ENCODE measurements at places on chromosomes 2 and 18.

- no peaks in the 10 kb centered on the region for H3K36me3 ChIP-seq
- H3K27me3 ChIP-seq: peaks cover 19% of the 10 kb centered on the region
These were observed 60.4 kb downstream of the ATOH8 start for GRCh38 chr2:85813982-85814801.

GRCh38 chr2:275466-275865 lies 10.7 kb downstream of the ACP1 start:
- no peaks in the 10 kb centered on the region for H3K27me3 ChIP-seq
- H3K4me1 ChIP-seq: peaks cover 21% of the 10 kb centered on the region
- peaks cover 25% of the 10 kb centered on the region for H3K36me3 ChIP-seq
- no peak overlapping the region for H3K4me3 ChIP-seq
- no peak for DNase-seq

DNA sequence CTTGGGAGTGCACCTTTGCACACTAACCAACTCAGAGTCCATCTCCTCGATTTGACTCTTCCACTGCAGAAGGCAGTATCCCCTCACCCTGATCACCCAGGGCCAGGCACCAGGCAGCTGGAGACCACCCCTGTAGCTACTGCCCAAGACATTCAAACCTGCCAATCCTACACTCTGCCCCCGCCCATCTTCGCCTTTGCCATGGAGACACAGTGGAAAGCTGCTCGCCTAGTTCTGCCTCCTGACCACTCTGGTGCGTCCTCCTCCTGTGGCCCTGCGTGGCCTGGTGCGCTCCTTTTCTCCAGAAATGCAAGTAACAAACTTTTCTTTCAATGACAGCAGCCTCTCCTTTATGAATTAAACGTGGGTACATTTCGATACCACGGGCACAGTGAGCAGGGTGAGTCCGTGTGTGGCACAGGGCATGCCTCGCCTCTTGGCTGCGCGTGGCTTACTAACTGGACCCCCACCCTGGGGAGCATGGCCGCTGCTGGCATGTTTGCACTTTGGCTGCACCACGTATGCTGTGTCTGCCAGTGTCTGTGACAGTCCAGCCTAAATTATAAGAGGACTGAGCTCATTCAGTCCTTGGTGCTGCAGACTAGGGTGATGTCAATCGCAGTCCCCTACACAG lies 47.6 kb downstream of the LONRF2 start:
- H3K4me3 ChIP-seq: no peak overlapping the region
- no peak for DNase-seq
- H3K4me1 ChIP-seq: no peaks in the 10 kb centered on the region
- H3K27me3 ChIP-seq: no peaks in the 10 kb centered on the region

- H3K27ac ChIP-seq: no peak overlapping the region
- DNase-seq: peak; percentile 11
- no peaks in the 10 kb centered on the region for H3K36me3 ChIP-seq
- no peak overlapping the region for H3K4me3 ChIP-seq
These were observed 203.3 kb downstream of the TCF4 start for GRCh38 chr18:55384551-55385275.

DNA sequence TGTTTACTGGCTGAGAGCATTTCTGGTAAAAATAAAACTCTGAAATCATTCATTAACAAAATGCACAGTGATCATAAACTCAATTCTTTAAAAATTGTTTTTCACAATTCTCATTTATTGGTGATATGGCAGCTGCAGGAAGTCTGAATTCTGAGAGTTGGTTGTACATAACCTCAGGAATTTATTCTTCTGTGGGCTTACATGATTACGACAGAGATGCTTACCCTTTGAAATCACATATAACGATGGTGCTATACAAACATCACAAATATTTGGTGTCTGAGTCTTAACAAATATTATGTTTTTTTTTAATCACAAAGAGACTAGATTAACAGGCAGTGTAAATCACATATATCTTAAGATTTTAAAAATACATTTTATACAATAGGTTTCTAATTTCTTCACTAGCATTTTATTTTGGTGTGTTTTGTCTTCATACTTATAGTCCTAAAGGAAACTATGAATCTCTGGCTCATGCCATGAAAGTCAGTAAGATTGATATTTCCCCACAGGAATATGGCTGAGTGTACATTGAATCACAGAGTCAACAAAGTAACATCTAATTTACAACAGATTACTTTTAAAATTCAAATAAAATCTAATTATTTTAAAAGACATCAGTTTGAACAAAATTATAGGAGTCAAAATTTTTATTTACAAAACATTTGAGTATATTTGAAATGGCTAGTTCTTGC lies 318.8 kb upstream of the THUMPD2 start:
- H3K4me3 ChIP-seq: no peak overlapping the region
- peaks cover 32% of the 10 kb centered on the region for H3K4me1 ChIP-seq
- H3K27me3 ChIP-seq: no peaks in the 10 kb centered on the region
- no peak overlapping the region for H3K27ac ChIP-seq

DNA sequence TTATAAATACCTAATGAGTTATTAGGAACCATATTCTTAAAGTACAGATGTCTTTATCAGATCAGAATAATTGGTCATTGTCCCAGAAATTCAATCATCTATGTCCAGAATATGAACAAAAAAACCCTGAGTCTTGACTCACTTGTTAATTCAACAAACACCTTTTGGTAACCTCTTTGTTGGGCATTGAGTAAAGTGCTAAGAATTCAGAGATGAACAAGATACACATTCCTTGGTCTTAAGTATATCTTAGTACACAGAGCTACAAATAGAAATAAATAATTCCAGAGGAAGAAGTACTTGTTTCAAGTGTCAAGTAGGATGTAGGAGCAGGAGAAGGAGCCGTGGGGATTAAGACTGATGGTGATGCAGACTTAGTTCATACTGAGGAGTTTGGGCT lies 798.1 kb downstream of the CPS1 start:
- no peaks in the 10 kb centered on the region for H3K36me3 ChIP-seq
- H3K4me3 ChIP-seq: no peak overlapping the region
- H3K27me3 ChIP-seq: no peaks in the 10 kb centered on the region
- DNase-seq: no peak
- no peak overlapping the region for H3K27ac ChIP-seq

DNA sequence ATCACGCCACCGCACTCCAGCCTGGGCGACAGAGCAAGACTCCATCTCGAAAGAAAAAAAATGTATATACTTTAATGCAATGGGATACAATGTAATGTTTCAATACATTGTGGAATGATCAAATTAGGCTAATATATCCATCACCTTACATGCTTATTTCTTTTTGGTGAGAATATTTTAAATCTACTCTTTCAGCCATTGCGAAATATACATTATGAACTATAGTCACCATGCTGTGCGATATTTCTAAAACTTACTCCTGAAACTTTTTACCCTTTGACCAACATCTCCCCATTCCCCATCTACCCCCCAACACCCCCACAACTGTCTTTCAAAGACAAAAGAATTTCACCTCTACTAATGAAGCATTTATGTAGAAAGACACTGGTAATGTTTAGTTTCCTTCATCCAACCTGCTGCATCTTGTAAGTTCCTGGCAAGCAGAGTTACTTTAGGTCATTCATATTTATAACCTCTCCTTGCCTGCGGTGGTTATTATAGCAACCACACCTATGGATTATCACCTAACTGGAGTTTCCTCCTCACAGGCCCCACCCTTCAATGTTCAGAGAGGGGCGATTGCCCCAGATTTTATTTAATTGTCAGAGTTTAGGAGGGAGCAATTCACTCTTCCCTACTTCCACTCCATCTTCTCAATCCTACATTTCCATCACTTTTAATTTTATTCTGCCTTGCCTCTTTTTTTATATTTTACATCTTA lies 1.2 kb upstream of the ME2 start:
- peaks cover 10% of the 10 kb centered on the region for H3K4me1 ChIP-seq
- no peaks in the 10 kb centered on the region for H3K27me3 ChIP-seq
- peak overlapping the region; percentile 100 for H3K4me3 ChIP-seq
- peak overlapping the region; percentile 82 for H3K27ac ChIP-seq

- H3K36me3 ChIP-seq: peaks cover 5% of the 10 kb centered on the region
- no peak overlapping the region for H3K27ac ChIP-seq
- DNase-seq: no peak
- no peak overlapping the region for H3K4me3 ChIP-seq
- no peaks in the 10 kb centered on the region for H3K27me3 ChIP-seq
- peaks cover 12% of the 10 kb centered on the region for H3K4me1 ChIP-seq
These were observed 75.5 kb upstream of the HS6ST1 start for GRCh38 chr2:128394007-128394730.

DNA sequence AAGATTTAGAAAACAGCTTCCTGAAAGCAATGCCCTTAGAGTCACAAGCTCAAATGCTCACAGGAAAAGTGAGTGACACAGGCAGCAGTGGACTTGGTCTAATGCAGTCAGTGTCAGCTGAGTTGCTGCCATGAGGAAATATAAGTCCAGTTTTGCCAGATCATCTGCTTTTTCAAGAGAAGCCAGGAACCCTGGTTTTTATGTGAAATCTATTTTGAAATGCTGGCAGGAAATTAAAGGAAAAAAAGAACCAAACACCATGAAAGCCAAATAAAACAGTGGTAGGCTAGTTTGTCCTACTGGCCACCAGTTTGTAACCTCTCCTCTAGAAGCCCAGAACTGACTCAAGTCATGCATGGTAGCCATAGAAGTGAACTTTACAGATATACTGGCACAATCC lies 109.2 kb downstream of the THADA start:
- DNase-seq: no peak
- peaks cover 20% of the 10 kb centered on the region for H3K4me1 ChIP-seq
- no peaks in the 10 kb centered on the region for H3K36me3 ChIP-seq
- no peak overlapping the region for H3K27ac ChIP-seq
- H3K4me3 ChIP-seq: no peak overlapping the region

GRCh38 chr2:11118761-11119160 lies 36.5 kb upstream of the SLC66A3 start:
- H3K4me3 ChIP-seq: no peak overlapping the region
- H3K36me3 ChIP-seq: no peaks in the 10 kb centered on the region
- peaks cover 18% of the 10 kb centered on the region for H3K27me3 ChIP-seq
- peaks cover 18% of the 10 kb centered on the region for H3K4me1 ChIP-seq
- no peak overlapping the region for H3K27ac ChIP-seq
- no peak for DNase-seq

DNA sequence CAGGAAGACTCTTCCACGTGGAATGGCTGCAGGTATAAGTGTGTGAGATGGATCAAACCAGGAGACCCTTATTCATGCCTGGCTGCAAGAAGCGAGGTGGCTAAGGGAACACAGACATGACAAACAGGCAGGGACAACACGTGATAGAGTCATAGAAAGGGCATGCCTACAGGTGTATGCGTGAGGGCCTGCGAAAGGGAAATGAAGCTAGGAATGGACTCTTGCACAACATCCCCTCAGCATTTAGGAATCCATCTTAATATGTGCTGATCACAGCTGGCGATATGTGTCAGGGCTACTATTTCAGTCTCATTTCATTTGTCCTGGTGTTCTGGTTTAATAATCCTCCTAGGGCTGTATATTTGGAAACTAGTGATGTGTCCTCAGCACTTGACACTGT lies 291.2 kb downstream of the MYT1L start:
- H3K4me1 ChIP-seq: no peaks in the 10 kb centered on the region
- no peaks in the 10 kb centered on the region for H3K36me3 ChIP-seq
- no peak for DNase-seq
- no peaks in the 10 kb centered on the region for H3K27me3 ChIP-seq
- H3K27ac ChIP-seq: no peak overlapping the region

DNA sequence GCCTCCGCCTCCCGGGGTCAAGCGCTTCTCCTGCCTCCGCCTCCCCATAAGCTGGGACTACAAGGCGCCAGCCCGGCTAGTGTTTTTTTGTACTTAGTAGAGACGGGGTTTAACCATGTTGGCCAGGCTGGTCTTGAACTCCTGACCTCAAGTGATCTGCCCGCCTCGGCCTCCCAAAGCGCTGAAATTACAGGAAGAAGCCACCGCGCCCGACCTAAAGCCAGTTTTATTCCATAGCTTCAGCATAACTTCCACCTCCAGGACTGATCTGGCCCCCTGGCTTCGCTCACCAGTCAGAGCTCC lies 783 bp upstream of the TXNL4A start:
- H3K36me3 ChIP-seq: peaks cover 29% of the 10 kb centered on the region
- DNase-seq: no peak
- peak overlapping the region; percentile 73 for H3K4me3 ChIP-seq
- H3K27ac ChIP-seq: peak overlapping the region; percentile 26

- H3K27ac ChIP-seq: no peak overlapping the region
- H3K4me3 ChIP-seq: no peak overlapping the region
- no peak for DNase-seq
These were observed 145.2 kb upstream of the SYT4 start for GRCh38 chr18:43422518-43422917.

Measured in Calu3 (cell line).